ENCODE measurements at places on chromosomes 6 and 20. TPM values are rescaled to one million over a fixed set of nuclear protein-coding genes. Genes with fewer than 3 reads are reported as not detected.

GRCh38 chr6:154548130-154548830 is 37.8 kb upstream of the CNKSR3 start:
- 0 out of 3 replicates have a peak, but pooled peaks cover 2% of the 10 kb centered on the region for H3K36me3 ChIP-seq
- no peak overlapping the region for H3K4me3 ChIP-seq
- H3K27me3 ChIP-seq, result no peaks in the 10 kb centered on the region
- no peak overlapping the region for H3K27ac ChIP-seq
- no peaks in the 10 kb centered on the region for H3K4me1 ChIP-seq

- no peak overlapping the region for H3K4me3 ChIP-seq
- H3K4me1 ChIP-seq, result peaks cover 31% of the 10 kb centered on the region
- H3K27ac ChIP-seq, result no peak overlapping the region
- H3K27me3 ChIP-seq, result no peaks in the 10 kb centered on the region
Observed at GRCh38 chr6:15363164-15363522, 117.3 kb downstream of the JARID2 start.

- H3K4me1 ChIP-seq, result peaks cover 2% of the 10 kb centered on the region
- no peak overlapping the region for H3K27ac ChIP-seq
- H3K36me3 ChIP-seq, result peaks cover 5% of the 10 kb centered on the region
- no peaks in the 10 kb centered on the region for H3K27me3 ChIP-seq
Observed at GRCh38 chr6:131208787-131209186, 73.5 kb downstream of the AKAP7 start.

DNA sequence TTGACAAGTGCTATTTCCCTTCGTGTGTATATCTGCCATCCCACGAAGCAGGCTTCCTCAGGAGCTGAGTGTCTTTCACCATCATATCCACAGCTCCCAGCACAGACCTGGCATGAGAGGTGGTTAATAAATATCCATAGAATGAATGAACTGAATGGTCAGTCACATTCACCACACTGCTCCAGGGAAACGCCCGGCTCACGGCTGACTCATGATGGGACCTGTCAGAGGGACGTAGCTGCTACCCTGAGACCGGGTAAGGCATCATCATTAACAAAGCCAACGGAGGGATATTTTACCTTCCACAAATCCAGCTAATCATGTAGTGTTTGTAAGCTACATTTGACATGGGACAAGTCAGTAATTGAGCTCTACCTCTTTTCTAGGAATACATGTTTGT is 12.5 kb downstream of the AGPAT4 start:
- H3K4me3 ChIP-seq, result no peak overlapping the region
- H3K27me3 ChIP-seq, result no peaks in the 10 kb centered on the region
- DNase-seq, result no peak

GRCh38 chr20:10510216-10510615 is 75.1 kb downstream of the SLX4IP start:
- no peak for DNase-seq
- H3K4me1 ChIP-seq, result peaks cover 9% of the 10 kb centered on the region
- H3K4me3 ChIP-seq, result no peak overlapping the region
- H3K36me3 ChIP-seq, result no peaks in the 10 kb centered on the region
- no peak overlapping the region for H3K27ac ChIP-seq

DNA sequence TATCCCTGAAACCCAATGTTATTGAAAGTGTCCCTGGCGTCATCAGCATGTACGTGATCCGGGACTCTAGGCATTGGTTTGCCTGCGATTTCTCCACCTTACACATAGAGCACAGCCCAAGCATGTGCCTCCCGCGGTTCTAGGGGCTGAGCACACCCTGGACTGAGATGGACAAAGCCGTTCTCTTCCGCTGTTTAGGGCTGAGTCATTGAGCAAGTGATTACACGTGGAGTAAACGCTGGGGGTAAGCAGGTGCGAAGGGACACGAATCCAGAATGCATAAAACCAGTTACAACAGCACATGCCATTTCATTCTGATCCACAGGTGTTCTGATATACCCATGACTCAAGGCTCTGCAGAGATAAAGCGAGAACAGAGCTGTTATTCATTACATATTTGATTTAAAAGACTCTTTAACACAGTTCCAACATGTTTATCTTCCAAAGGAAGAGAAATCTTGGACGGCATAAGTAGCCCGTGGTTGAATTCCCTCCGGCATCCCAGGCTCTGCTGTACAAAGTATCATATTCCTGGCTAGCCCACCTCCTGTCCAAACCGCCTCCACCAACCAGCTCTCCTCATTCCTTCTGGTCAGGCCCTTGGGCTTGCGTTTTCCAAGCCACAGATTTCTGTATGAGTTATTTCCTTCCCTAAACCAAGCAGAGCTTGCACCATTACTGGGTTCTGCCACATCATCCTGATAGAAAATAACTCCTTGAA is 36.1 kb upstream of the THBS2 start:
- H3K4me1 ChIP-seq, result no peaks in the 10 kb centered on the region
- no peak overlapping the region for H3K27ac ChIP-seq
- H3K4me3 ChIP-seq, result no peak overlapping the region
- no peaks in the 10 kb centered on the region for H3K36me3 ChIP-seq
- no peaks in the 10 kb centered on the region for H3K27me3 ChIP-seq

DNA sequence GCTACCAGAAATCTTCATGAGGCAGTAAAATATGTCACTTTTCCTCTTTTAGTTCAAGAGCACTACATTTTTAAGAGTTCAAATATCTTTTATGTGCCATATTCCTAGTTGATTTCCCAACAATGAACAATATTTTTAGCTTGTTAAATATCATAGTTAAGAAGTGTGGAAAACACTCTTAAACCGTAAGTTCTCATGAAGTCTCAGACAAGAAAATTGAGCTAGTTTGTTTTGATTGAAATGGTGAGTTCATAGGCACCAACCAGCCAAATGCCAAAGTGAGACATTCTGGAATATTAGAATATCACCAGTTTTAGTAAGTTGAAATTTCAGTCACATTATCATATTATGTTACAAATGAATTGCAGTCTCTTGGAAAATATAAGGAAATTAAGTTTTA is 277.2 kb upstream of the HSF2 start:
- H3K4me1 ChIP-seq, result no peaks in the 10 kb centered on the region
- no peaks in the 10 kb centered on the region for H3K27me3 ChIP-seq
- no peak overlapping the region for H3K27ac ChIP-seq
- no peak for DNase-seq

GRCh38 chr6:72642435-72642834 is 20.6 kb downstream of the KCNQ5 start:
- H3K36me3 ChIP-seq, result no peaks in the 10 kb centered on the region
- no peaks in the 10 kb centered on the region for H3K4me1 ChIP-seq
- no peak overlapping the region for H3K4me3 ChIP-seq
- no peak for DNase-seq

The BLCAP gene
- 54.3 TPM for total RNA-seq

The MACROD2 gene
- 1.6 TPM for total RNA-seq

Data from H9 (cell line).